Activated CD8-positive, alpha-beta memory T cell treated with anti-CD3 and anti-CD28 coated beads, Interleukin-2, amount 50 U/mL, for 48 hours (primary cell): ENCODE measurements at places on chromosomes 1 and 21.

- DNase-seq: no peak
Measured at GRCh38 chr1:84849357-84849975, 43.5 kb downstream of the LPAR3 start.

- no peak for DNase-seq
Measured at GRCh38 chr21:33870768-33871167, 44.8 kb downstream of the ATP5PO start.

- DNase-seq: peak; percentile 86
Measured at GRCh38 chr21:45292399-45293219, 4.9 kb upstream of the POFUT2 start.

DNA sequence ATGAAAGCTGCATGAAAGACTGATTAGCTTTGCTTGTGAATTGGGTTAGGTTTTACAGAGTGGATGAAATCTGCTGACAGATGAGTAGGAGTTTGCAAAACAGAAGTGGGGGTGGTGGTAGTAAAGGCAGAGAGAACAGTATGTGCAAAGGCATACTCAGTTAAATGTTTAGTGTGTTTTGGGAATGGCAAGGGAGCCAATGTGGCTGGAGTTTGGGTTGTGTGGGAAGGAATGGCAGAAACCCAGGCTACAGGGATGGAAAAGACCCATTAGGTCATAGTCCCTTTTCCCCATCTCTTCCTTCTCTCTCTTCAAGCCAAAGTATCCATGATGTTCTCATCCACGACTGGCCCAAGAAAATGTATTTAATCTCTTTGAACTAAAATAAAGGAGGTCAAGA, 362.2 kb upstream of the LYPLAL1 start:
- no peak for DNase-seq

- DNase-seq: no peak
Measured at GRCh38 chr1:5415606-5416005, 576.6 kb downstream of the NPHP4 start.

GRCh38 chr1:45355683-45356082, 15.4 kb upstream of the MUTYH start:
- no peak for DNase-seq
